ENCODE measurements at places on chromosomes 16 and 17.

- DNase-seq, result peak; percentile 44
These were observed 2.2 kb downstream of the NT5M start for GRCh38 chr17:17305281-17305801.

DNA sequence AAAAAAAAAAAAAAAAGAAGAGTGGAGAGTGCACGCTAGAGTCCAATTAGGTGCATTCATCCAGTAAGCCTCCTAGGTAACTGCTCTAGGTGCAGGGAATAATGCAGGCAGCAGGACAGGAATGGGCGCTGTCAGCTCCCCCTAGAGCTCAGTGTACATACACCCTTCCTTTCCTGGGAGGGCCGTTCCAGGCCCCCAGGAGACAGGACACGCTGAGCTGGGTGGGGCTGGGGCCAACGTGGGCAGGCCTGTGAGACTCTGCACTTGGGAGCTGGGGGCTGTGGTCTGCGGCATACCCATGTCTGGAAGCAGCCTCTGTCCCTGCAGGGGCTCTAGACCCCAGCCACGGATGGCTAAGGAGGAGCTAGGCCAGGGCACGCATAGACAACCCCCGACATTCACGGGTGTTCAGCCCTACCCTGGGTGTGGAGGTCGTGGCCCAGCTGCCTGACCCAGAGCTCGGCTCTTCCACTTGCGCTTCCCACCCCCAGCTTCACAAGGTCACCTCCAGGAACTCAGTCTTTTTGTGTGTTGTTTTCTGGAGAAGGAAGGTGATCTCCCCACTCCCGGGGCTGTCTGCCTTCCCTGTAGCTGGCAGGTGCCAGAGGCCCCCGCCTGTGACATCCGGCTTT lies 1.0 kb upstream of the ANTKMT start:
- no peak for DNase-seq

DNA sequence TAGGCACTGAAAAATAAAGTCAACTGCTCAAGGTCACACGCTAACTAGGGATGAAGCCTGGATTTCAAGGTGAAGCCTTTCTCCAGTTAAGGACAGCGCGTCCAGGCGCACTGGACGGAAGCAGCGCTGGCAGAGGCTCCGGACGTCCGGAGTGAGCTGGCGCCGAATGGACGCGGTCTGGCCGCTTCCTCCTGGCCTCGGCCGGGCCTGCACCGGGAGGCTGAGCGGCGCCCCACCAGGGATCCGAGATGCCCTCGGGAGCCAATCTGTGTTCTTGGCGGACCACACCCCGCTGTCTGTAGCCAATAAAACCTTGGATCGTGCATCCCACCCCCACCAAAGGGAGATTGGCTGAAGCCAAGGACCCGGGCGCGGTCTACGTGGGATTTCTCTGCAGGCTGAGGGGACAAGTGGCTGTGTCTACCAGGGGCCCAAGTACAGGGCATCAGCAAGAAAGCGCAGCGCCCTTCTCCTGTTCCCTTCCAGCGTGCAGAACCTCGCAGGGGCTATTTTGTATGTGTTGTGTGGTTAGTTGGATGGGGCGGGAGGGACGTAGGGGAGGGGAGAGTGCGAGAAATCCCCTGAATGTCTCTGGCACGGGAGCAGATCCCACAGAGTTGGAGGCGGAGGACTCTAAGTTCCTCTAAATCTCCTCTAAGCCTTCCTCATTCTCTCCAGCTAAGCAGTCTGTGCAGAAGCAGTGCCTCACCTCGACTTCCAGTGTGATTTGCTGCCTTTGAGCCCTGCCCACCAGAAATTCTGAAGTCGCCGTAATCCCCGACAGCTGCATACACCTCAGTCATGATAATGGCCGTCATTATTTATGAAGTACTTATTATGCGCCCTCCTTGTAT lies 2.5 kb upstream of the AKAP10 start:
- no peak for DNase-seq

DNA sequence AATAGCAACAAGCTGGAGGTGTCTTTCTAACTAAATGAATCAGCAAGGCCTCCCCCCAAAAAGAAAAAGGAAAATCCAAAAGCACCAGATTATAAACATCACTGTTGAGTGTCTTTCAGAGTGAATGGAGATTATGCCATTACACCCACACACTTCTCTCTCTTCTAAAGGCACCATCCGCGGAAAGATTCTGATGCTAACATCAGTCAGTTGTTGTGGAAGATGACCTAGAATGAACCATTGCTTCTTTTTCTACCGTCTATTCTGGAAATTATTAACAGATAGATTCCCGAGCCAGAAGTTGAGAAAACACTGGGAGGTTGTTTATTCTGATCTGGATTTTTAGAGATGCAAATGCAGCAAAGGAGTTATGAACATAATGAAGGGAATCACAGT lies 60.9 kb upstream of the FAM20A start:
- no peak for DNase-seq

DNA sequence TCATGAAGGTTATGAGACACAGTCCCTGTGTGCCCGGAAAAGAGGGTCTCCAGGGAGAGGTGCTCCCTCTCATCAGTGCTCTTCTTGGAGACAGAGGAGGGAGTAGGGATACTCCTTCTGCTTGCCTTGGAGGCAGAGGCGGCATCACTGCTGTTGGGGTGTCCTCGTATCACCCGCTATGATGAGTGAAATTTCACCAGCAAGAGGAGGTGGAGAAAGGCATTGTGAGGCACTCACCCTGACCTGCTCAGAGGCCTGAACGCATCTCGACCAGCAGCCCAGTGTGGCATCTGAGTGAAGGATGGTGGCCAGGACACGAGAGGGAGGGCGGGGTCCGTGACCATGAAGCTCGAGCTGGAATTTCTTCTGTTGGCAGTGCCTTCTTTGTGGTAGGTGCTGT lies 222.1 kb upstream of the CHMP6 start:
- no peak for DNase-seq

DNA sequence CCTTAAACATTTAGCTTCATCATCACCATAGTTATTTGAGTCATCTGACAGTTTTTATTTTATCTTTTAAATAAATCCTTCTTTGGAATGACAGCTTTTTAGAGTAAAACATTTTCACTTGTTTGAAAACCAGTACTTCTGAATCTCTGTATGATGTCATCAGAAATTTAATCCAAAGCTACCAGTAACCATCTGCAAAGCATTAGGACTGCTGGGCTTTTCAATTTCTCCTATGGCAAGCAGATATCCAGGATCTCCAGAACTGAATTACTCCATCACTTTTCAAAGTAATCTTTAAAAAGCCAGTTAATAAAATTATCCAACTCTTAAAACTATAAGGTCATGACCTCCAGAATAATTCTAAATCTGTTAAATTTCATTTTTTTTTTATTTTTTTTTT lies 51.5 kb downstream of the CHCT1 start:
- no peak for DNase-seq

DNA sequence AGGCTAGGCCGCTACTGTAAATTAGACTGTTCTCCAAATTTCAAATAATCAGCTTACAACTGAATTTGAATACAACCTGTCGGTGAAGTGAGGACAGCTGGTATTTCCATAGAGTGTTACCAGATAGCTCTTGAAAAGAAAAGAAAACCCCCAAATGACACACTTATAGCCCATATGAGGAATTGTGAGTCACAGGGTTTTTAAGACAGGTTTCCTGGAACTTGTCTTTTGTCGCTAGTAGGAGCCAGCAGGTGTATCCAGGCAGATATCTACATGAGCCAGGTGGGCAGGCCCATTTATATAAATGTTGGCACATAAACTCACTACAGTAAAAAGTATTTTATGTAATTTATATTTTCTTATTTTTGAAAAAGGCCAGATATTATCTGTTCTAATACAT lies 24.0 kb downstream of the TNRC6A start:
- no peak for DNase-seq

GRCh38 chr17:64406321-64407200 lies 15.9 kb upstream of the PECAM1 start:
- no peak for DNase-seq

- no peak for DNase-seq
These were observed 934.0 kb upstream of the EEF2KMT start for GRCh38 chr16:6031567-6031966.

DNA sequence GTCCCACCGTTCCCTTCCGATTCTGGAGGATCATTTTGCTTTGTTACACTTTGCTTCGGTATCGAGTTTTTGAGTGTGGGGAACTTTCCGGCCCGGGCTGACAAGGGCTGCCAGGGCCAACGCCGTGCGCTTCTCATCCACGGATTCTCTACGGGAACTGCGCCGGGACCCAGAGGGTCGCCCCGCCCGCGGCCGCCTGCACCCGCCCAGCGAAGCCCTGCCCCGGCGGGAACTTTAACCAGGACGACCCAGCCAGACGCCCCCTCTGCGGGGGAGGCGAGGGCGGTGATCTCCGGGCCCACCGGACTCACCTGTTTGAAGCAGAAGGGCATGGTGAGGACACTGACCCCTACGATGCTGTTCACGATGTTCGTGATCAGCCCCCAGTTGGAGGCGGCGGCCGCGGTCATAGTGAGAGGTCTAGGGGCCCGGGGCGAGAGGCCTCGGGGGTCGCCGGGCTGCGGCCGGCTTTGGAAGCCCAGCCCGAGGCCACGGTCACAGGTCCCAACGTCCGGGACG lies 536 bp downstream of the SLC38A10 start:
- no peak for DNase-seq

GRCh38 chr17:53721101-53721500 lies 101.6 kb upstream of the KIF2B start:
- no peak for DNase-seq

DNA sequence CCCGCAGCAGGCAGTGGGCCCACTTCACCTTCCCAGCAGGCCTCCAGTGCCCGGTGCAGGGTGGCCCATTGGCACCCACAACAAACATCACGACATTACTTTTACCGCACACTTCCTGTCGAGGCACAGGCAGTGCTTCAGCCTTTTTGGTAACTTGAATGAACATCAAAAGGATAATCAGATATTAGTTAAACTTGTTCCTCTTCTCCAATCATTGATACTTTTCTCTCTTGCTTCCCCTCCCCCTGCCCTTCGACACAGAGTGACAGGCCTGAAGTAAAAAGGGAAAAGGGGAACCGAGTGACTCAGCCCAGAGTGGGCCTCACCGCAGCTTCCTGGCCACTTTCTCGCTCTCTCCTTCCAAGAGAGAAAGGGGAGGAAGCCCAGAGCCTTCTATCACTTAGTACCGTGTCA lies 507.0 kb downstream of the MAF start:
- peak; percentile 20 for DNase-seq

DNA sequence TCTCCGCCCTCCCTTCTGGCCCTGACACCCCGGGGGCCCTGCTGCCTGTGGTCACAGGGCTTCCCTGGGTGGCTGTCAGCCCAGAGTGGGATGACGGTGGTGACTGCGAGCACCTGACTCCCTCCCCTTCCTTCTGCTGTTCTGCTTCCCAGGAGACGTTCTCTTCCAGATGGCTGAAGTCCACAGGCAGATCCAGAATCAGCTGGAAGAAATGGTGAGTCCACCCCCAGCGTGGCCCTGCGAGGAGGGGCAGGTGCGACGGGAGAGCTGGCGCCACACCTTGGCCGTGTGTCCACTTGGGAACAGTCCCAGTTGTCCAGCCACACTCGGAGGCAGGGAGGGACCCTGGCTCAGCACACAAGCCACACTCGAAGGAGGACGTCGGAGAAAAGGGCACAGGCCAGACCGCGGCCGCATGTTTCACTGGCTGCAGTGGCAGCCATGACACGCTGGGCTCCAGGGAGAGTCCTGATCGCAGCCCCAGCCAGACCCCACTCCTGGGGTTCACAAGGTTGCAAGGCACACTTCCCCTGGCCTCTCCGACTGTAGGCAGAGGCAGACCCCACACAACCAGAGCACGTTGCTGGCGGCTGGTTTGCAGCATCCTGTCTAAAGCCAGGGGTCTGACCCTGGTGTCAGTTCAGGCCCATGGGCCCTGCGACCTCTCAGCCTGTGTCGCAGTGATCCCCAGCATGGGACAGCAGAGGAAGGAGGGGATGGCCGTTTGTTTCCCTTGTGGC lies 49.9 kb downstream of the BAIAP2 start:
- no peak for DNase-seq

All from activated CD8-positive, alpha-beta memory T cell treated with anti-CD3 and anti-CD28 coated beads, Interleukin-2, amount 50 U/mL, for 4 hours (primary cell).